NCI-H2029 (cell line): ENCODE measurements at places on chromosomes 11 and 22.
A peak's percentile ranks its signal among the peaks of the same experiment; 100 is the strongest.

DNA sequence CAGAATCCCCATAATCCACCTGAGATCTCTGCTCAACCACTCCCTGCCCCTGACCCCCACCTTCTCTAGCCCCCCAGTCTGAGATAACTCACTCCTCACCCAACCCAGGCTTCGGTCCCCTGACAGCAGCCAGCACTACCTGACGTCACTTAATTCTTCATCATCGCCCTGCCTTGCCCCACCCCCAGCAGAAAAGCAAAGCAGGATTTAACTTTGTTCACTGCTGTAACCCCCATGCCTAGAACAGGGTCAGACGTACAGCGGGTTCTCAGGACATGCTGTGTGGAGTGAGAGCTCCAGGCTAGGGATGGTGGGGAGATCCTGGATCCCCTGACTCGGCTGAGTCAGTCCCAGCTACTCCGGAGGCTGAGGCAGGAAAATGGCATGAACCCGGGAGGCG is 45.8 kb downstream of the ELFN2 start:
- DNase-seq = no peak

GRCh38 chr22:35394810-35395563 is 5.0 kb upstream of the MCM5 start:
- no peak for DNase-seq

DNA sequence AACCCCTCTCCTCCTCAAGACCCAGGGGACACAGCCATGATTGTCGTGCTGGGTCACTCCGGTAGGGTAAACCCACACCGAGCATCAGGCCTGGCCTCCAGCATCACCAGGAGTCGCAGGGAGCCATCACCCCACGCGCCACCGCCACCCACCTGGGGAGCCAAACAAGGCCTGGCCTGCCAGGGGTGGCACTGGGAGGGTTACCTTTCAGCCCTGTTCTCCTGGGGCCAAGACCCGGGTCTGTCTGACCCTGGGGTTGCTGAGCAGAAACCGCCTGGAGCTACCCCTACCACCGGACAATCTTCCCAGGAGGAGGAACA is 39.3 kb upstream of the NNMT start:
- no peak for DNase-seq

GRCh38 chr11:848380-848931 is 5.8 kb downstream of the TSPAN4 start:
- DNase-seq = no peak

DNA sequence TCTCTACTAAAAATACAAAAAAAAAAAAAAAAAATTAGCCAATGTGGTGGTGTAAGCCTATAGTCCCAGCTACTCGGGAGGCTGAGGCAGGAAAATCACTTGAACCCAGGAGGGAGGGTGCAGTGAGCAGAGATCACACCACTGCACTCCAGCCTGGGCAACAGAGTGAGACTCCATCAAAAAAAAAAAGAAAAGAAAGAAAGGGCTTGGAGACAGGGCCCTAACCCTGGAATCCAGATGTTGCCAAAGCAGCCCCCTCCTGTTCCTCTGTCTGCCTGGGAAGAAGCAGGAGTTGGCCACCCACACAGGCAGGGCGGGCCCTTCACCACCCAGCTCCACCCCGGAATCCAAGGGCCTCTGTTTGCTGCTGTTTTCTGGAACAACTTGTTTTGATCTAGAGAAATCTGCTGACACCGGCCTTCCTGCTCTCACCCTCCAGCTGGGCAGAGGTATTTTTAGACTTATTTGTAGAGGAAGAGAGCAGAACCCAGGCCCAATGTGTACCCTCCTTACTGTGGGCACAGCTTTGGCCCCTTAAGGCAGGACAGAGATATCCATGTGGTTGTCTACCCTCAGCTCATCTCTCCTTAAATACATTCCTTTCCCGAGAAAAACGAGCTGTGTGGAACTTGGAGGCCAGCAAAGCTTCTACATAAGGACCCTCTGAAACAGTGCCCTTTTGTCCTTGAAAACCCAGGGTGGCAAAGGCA is 2.7 kb upstream of the NEAT1 start:
- peak; percentile 90 for DNase-seq

- DNase-seq = no peak
Measured at GRCh38 chr22:28498044-28498443, 181.6 kb downstream of the TTC28 start.

GRCh38 chr11:121358760-121359159 is 66.2 kb downstream of the SC5D start:
- no peak for DNase-seq

DNA sequence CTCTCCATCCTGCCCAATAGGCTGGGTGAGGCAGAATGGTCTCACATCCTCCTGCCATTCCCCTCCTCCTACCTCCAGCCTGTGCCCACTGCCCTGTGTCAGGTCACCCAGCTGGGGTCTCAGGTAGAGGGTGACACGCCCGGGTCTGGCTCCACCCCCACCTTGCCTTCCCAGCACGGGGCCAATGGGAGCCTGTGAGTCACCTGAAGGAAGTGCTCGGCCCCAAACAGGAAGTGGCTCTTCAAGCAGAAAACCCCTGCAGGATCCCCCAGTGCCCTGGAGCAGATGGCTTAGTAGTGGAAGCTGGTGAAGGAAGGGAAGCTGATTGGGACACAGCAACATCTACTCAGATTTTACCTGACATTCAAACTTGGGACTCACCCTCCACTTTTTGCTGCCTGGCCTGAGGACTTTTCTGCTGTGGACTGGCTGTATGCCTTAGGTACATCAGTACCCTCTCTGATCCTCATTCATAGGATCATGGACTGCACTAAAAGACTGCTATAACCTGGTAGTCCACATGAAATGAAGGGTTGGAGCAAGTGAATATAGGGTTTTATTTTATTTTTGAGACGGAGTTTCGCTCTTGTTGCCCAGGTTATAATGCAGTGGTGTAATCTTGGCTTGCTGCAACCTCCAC is 33.4 kb downstream of the GDPD5 start:
- no peak for DNase-seq

DNA sequence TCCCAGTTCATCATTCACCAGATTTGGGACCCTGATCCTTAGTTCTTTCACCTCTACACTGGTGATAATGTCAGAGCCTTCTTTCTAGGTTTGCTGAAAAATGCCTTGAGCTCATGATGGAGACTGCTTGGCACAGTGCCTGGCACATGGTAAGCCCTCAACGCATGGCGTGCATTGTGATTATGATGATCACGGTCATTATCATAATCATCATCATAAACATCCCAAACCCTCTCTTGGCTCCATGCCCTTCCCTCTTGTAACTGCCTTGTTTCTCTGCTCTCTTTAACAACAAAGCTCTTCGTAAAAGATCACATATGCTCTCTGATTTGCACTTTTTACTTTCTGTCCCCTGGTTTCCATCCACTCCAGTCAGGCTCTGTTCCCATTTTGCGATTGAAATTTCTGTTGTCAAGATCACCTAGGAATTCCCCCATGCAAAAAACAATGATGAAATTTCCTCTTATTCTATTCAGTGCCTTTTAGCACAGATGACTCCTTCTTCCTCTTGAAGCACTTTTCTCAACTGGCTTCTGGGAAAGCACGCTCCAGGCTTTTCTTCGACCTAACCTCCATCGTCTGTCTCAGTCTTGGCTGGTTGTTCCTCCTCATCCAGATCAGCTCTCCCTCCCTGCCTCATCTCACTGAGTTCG is 479.1 kb downstream of the OPCML start:
- no peak for DNase-seq
